Fibroblast of skin of back (primary cell): ENCODE measurements at places on chromosomes 2 and 18.

DNA sequence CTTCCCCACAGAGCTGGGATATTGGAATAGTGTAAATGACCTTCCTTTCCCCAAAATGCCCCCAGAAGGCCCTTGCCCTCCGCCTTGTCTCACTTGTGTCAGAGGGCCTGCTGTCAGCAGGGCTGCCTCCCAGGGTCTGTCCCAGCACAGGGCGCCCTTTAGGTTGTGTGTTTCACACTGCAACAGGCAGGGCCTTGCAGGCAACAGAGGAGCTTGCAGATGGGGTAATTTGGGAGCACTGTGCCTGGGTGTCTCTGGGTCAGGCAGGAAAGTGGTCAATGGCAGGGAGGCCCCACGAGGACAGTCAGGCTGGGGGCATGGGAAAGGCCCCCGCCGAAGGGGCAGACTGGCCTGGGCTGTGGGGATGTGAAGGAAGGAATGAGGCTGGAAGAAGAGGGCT is 130.7 kb downstream of the ASB1 start:
- no peak for DNase-seq

DNA sequence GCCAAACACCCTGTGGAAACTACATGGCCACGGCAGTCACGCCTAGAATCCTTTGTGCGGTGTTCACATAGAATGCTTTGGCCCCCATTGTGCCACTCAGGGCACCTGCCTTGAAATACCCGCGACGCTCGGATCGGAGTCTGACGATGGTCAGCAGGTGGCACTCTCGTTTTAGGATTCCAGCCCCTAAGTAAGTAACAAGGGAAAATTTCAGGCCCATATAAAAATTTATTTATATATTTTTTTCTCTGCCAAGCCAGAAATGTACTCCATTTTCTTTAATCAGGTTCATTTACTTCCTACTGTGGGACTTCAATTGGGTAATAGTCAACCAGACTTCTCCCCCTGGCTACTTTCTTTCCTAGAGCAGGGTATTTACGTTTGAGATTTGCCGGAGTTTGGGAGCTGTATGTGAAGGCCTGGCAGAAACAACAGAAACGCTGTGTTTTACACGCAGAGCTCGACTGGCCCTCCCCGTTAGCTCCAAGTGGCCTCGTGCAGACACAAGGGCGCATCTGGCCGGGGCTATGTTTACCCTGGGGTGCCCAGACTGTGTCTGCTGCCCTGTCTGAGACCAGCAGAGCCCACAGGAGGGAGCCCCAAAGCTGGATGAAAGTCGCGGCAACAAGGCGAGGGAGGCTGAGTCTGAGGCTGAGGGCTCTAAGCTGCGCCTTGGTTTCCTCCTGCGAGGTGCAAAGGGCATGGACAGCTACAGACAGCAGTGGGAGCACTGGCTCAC is 41.6 kb downstream of the LRRC30 start:
- DNase-seq = peak; percentile 66

GRCh38 chr2:163132850-163133249 is 294.3 kb upstream of the KCNH7 start:
- peak; percentile 5 for DNase-seq

DNA sequence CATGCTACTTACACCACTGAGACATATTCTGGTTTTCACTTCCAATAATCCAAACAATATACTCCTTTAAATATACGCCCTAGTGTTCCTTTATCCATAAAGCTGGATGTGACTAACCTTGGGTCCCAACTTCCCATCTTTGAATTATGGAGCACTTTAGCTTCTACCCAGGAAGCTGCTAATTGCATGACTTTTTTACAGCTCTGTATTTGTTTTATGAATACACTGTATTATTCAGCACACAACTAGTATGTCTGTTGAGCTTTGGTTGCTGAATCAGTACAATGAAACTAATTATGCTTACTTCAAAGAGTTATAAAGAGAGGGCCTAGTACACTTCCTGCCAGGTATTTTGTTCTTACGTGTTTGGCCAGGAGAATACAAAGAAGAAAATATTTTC is 118.5 kb downstream of the BAZ2B start:
- no peak for DNase-seq

DNA sequence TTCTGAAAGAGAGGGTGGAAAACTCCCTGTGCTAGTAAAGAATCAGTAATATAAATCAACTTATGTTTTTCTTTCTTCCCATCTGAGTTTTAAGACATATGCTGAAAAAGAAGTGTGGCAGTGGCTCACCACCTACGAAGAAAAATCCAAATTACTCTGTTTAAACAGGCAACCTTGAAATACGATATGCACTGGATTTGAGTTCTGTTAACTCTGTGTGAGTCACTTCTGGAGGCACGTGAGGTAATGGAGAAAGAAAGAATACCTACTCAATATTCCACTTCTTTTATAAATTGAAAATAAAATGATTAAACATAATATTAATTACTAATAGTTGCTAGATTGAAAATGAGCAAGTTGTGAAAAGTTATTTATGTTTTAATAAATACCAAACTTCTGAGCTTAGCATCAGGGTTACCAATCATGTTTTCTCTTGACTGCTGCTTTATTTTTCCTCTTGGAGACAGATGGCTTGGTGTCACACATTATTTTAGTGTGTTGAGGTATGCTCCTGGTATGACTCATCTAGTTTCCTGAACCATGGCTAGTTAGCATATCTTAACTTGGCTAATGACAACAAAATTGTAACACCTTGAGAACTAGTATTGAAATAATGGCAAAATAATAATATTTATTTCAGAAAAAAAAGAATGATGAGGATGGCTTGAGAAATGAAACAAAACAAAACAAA is 1705.5 kb upstream of the PIK3C3 start:
- DNase-seq = no peak

- DNase-seq = peak; percentile 84
Observed at GRCh38 chr2:9057939-9058761, 54.7 kb upstream of the MBOAT2 start.

GRCh38 chr18:76874642-76875389 is 52.5 kb downstream of the ZNF236 start:
- no peak for DNase-seq

DNA sequence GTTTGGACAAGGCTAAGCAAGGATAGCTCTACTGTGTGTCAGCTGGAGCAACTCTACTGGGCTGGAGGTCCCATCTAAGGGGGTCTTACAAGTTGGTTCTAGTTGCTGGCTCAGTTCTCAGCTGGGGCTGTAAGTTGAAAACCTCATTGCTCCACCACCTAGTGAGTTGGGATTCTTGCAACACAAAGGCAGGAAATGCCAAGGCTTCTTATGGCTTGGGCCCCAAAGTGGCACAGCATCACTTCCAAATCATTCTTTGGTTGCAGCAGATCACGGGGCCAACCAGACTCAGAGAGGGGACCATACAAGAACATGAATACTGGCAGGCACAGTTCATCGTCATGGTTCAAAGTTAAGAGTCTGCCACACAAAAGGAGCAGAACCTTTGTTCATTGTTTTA is 332.7 kb downstream of the LRRTM1 start:
- peak; percentile 22 for DNase-seq

DNA sequence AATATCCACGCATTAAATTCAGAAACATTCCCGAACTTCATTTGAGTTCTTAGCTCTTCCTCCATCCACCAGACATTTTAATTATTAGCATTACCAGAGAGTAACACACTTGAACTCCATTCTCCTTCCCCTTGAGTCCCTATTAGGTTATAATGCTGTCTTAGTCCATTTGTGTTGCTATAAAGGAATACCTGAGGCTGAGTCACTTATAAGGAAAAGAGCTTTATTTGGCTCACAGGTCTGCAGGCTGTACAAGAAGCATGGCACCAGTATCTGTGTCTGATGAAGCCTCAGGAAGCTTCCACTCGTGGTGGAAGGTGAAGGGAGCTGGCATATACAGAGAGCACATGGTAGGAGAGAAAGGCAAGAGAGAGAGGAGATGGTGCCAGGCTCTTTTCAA is 25.4 kb downstream of the TBC1D8 start:
- no peak for DNase-seq

GRCh38 chr2:127177617-127178263 is 42.4 kb downstream of the CYP27C1 start:
- DNase-seq = no peak

GRCh38 chr2:20104900-20105545 is 53.6 kb upstream of the LAPTM4A start:
- DNase-seq = no peak

- peak; percentile 18 for DNase-seq
Observed at GRCh38 chr18:711310-711656, 1.1 kb downstream of the ENOSF1 start.

- no peak for DNase-seq
Observed at GRCh38 chr18:7562491-7562890, 4.6 kb upstream of the PTPRM start.

- no peak for DNase-seq
Observed at GRCh38 chr2:201837391-201837790, 31.1 kb downstream of the CDK15 start.

- DNase-seq = no peak
Observed at GRCh38 chr18:76824754-76825153, 2.4 kb downstream of the ZNF236 start.

DNA sequence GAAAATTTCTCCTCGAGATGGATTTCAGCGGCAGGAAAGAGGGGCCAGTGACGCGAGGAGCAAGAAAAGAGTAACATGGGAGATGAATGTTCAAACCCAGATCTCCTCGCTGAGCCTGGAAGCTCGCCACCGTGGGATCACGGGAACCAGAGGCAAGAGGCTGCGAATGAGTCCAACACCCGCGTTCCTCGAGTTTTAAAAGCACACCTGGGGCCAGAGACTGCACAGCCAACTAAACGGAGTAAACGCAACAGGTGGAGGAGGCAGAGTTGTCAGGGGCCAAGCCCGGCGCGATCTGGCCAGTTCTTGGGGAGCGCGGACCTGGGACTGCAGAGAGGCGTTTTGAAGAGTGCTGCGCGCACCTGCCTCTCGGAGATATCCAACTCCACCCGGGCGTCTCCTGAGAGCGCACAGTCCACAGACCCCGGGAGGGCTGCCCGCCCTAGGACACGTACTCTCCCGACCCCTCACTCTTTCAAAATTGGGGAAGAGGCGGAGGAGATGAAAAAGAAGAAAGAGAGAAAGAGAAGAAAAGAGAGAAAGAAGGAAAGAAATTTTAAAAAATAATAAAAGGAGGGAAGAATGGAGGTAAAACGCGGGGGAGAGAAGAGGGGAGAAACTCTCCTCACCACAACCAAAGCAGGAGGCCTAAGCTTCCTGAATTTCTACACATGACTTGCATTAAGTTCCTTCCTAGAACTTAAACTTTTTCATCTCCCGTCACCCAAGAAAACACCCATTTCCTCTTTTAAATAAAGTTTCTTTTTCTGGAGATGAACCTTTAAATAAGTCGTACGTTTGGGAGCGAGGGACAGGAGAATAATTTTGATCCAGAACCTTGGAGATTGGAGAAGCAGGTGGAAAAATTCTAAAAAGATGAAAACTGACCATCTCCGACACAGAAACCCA is 5.3 kb upstream of the PAX3 start:
- no peak for DNase-seq

DNA sequence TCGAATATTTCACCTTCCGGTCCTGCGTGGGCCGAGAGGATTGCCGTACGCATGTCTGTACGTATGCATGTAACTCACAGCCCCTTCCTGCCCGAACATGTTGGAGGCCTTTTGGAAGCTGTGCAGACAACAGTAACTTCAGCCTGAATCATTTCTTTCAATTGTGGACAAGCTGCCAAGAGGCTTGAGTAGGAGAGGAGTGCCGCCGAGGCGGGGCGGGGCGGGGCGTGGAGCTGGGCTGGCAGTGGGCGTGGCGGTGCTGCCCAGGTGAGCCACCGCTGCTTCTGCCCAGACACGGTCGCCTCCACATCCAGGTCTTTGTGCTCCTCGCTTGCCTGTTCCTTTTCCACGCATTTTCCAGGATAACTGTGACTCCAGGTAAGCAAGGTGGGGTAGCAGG is at the start of gene SERPINB5:
Gene SERPINB5 (plus strand): TSS at position 291 of the 400 bp plus-strand sequence. CDS start 7,471 bp downstream, outside the sequence.
- no peak for DNase-seq

GRCh38 chr2:19408592-19408991 is 50.2 kb upstream of the OSR1 start:
- DNase-seq = peak; percentile 22

DNA sequence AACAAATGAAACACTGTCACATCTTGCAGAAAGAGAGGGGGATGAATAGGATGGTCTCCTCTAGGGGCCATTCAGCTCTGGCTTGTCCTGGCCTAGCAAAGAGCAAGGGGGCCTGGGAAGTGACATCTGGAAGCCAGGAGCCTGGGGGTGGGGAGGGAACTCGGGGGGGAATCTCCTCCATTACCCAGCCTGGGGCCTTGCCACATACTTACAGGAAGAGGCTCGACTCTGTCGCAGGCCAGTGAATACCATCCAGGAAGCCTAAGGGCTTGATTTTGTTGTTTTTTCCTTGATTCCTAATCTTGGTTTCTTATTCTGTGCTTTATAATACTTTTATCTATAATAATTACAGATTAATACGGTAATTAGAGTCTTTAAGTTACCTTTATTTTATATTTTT is 797.5 kb upstream of the ID2 start:
- no peak for DNase-seq

GRCh38 chr18:48751727-48752468 is 198.9 kb downstream of the SMAD7 start:
- no peak for DNase-seq

DNA sequence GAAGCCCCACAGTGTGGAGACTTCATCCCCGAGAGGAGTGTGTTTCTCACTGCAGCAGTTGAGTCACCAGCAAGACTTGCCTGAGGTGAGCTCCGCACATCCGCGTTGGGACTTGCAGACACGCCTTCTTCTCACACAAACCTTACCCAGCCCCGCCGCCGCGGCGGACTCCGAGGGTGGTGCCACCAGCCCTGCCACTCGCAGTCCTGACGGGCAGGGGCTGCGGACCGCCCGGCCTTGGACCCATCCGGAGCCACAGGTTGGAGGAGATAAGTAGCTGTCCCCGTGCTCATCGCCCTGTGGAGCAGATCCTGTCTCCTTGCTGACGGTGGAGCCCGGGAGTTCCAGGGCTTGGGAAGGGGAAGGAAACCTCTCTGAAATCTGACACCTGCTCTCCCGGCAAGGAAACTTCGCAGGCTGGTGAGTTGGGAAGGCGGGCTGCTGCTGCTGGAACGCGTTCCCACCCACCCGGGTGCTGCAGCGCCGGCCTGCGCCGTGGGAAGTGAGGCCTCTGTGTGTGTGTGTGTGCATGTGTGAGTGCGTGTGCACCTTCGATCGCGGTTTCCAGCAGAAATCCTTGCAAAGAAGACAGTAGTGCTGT is at the start of gene RAB27B:
Gene RAB27B (plus strand): TSS at position 197 of the 601 bp plus-strand sequence. CDS start 49,109 bp downstream, outside the sequence.
- peak; percentile 76 for DNase-seq

GRCh38 chr2:10303694-10304378 is 1.1 kb downstream of the HPCAL1 start:
- DNase-seq = peak; percentile 23

- peak; percentile 75 for DNase-seq
Observed at GRCh38 chr2:67846370-67847070, 216.3 kb downstream of the C1D start.

GRCh38 chr18:5498452-5498851 is 45.3 kb downstream of the EPB41L3 start:
- no peak for DNase-seq

GRCh38 chr2:107548216-107548615 is 278.5 kb upstream of the RGPD4 start:
- DNase-seq = no peak

- peak; percentile 99 for DNase-seq
Observed at GRCh38 chr2:47069628-47070154, 85.4 kb downstream of the STPG4 start.

GRCh38 chr2:88492002-88492401 is 39.5 kb upstream of the FOXI3 start:
- DNase-seq = no peak
